ENCODE measurements at places on chromosomes 6 and 20.

DNA sequence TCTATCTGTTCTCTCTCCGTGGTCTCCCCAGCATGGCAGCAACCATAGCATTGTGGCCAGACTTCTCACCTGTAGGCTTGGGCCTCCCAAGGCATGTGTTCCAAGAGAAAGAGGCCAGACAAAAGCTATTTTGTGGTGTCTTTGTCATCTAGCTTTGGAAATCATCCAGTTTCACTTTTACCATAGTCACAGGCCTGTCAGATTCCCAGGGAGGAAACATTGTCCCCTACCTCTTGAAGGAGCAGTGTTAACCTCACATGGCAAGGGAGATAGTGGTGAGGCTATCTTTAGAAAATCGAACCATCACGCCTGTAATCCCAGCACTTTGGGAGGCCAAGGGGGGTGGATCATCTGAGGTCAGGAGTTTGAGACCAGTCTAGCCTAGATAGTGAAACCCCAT lies 42.3 kb upstream of the RALGAPA2 start:
- DNase-seq, result no peak

- peak; percentile 60 for DNase-seq
Observed at GRCh38 chr20:44215125-44215524, 4.6 kb upstream of the OSER1 start.

DNA sequence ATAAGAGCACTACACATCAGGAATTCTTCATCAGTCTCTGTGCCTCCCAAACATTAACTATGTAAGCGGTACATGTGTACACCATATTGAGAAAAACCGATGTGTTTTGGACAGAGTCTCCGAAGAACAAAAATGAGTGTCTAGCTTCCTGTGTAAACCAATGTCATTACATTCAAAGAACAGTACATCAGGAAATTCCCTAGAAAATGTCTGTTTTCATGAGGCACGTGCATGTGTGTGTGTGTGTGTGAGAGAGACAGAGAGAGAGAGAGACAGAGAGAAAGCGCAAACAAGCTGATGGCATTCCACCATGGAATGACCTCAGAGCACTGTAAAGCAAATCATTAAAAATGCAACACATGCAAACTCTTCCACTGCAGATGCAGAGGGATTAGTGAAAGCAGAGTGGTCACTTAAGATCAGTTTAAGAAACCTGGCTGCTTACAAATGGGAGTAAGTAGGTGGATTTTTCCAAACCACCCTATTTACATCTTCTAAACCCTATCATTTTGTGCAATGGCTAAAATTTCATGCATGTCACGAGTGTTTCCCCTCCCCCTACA lies 133.9 kb downstream of the HIVEP2 start:
- no peak for DNase-seq

DNA sequence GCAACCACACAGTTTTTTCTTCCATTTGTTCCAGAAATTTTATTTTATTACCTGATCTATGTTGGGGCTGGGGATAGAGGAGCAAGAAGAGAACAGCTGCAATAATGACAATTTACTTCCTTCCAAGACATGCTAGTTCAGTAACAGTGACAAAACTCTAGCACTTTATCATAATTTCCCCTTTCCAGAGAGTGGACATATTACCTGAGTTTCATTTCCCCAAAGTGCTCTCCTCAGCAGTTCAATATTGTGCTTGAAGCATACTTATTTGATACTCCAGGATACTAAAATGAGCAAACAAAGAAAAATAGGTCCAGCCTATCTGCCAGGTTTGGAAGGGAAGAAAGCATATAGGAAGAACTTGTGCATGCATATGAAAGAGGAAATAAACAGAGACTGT lies 157.7 kb downstream of the ID4 start:
- no peak for DNase-seq

GRCh38 chr20:48364688-48365421 lies 462.9 kb downstream of the PREX1 start:
- DNase-seq, result no peak

- no peak for DNase-seq
Observed at GRCh38 chr6:42028234-42029061, 21.9 kb upstream of the TAF8 start.

DNA sequence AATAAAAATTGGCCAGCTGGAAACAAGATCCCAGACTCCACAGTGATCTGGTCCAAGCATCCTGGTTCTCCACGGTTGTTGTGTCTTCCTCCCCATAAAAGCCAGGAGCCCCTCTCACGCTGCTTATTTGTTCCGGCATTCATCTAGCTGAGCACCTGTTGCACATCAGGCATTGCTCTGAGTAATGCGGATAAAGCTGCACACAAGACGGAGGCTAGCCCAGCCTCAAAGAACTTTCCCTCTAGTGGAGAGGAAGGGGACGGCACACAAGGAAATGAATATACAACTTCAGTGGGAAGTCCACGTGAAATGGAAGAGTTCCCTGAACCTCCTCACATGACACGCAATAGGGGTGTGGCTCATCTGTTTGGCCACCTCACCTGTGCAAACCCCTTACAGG lies 30.3 kb upstream of the NXT1 start:
- no peak for DNase-seq

DNA sequence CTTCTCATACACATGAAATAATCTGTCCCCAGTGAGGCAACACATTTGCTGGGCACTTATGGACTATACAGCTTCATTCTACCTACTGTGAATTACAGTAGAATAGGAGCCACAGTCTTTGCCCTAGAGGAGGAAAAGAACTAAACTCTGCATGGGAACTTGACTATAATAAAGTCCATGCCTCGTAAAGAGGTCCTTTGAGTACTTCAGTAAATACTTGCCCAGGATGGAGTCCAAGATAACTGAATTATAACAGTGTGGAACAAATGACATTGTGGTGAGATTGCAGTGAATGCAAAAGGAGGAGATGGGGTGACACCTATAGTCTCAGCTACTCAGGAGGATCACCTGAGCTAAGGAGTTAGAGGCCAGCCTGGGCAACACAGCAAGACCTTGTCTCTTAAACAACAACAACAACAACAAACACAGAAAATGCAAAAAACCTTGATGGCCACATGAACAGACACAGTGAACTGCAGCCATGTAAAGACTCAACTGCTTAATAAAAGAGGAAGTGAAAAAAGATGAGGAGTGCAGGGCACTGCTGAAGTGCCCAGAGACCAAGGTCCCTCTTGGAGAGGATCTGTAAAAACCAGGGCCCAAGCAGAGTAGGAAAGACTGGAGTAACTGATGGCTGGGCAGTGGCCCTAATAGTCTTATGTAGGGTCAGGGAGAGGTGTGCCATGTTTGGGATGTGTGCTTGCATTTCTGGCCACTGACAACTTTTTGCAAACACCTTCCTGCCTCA lies 3.7 kb downstream of the MRPS18A start:
- DNase-seq, result no peak

DNA sequence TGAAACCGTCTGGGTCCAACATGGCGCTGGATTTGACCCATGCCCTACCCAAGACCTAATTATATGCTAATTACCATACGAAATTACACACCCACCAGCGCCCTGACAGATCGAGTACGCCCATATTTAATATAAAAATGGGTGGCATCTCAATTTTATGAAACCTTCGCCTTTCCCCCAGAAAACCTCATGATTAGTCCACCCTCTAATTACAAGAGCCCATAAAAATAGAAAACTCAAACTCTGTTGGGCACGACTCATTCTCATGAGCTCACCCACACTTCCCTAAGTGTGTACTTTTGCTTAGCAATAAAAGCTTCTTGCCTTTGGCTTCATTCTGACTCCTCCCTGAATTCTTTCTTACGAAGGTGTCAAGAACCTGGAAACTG lies 136.4 kb downstream of the OR2B2 start:
- DNase-seq, result no peak

DNA sequence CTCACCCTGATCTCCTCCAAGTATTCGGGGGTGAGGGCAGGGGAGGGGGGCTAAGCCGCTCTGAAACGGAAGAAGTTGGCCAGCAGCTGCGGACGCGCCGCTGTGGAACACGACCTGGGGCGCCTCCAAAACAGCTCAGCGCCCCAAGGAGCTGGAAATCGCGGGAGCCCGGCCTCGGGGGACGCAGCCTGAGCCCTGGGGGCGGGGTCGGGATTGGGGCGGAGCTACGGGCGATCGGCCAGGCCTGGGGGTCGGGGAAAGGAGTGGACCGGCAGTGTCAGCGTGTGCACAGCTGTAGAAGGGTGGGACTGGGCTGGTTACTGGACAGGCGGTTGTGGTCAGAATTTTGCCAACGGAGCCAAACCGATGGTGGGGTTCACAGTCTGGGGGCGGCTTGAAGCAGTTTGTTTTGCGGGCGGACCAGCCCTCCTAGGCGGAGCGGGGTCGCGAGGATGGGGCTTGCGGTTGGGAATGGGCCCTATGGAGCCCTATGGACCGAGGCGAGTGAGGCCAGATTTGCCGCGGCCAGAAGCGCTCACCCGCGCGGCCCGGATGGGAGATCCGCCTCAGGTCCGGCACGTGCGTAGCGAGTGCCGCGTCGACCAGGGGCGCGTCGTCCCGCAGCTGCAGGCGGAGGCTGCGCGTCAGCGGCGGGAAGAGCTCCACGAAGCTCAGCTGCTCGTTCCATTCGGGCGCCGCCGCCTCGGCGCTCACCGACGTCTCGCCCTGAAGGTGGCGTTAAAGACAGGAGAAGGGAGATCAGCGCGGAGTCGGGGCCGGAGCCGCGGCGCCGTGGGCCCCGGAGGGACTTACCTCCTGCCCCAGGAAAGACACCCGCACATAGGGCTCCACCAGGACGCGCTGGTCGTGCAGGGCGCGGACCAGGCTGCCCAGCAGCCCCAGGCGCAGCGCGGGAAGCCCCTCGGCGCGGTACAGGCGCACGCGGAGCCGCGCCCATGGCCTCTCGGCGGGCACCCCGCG lies 14.3 kb upstream of the SPAG4 start:
- DNase-seq, result peak; percentile 64

GRCh38 chr20:826695-827323 lies 6.7 kb upstream of the FAM110A start:
- DNase-seq, result no peak

DNA sequence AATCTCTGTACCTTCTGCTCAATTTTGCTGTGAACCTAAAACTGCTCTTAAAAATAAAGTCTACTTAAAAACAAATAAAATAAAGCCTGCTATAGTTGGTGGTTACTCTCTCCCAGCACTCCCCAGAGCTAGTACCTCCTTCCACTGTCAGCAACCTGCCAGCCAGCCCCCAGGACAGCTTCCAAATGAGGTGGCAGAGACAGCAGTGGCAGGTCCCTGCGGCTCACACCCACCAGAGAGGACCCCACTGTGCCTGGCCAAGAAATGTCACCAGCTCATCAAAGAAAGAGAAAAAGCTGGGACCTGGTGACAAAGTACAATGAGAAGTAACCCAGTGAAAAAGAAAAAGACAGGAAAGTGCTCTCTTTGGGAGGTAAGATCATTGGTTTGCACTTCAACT lies 15.2 kb downstream of the APMAP start:
- no peak for DNase-seq

- no peak for DNase-seq
Observed at GRCh38 chr6:25431306-25431974, 152.3 kb downstream of the CARMIL1 start.

GRCh38 chr6:4180652-4181255 lies 45.4 kb upstream of the ECI2 start:
- no peak for DNase-seq

- DNase-seq, result no peak
Observed at GRCh38 chr6:127737009-127737486, 160.1 kb downstream of the C6orf58 start.

DNA sequence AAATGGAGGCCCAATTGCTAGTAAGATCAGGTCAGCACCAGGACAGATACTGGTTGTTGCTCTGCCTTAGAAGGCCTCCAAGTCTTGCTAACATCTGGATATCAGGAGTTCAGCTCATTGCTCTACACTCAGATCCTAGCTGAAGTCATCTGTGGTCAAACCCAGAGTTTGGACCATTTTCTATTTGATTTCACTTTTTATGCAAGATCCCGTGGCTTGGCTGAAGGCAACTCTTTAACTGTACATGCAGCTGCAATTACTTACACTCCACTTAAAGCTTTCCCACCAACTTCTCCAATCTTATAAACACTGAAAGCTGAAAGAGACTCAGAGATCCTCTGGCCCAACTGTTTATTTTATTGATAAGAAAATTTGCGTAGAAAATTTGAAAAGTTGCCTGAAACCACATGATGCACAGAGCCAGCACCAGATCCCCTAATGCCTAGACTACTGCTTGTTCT lies 2.7 kb downstream of the SLC17A2 start:
- DNase-seq, result no peak

DNA sequence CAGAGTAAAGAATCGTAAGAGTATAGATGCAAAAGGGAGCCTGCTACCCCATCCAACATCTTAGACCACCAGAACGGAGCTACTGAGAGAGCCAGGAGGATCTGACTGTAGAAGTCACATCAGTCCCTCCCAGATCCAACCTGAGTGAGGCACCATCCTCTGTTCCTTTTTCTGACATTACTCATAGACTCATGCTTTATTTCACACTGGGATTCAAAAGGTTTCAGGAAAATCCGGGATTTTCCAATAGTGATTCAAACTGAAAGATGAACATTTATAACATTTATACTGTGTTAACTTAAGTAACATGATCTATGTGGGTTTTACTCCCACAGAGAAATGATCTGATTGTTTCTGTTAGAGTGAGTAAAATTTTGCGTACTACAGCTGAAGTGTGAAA lies 868.6 kb upstream of the GJE1 start:
- DNase-seq, result no peak

DNA sequence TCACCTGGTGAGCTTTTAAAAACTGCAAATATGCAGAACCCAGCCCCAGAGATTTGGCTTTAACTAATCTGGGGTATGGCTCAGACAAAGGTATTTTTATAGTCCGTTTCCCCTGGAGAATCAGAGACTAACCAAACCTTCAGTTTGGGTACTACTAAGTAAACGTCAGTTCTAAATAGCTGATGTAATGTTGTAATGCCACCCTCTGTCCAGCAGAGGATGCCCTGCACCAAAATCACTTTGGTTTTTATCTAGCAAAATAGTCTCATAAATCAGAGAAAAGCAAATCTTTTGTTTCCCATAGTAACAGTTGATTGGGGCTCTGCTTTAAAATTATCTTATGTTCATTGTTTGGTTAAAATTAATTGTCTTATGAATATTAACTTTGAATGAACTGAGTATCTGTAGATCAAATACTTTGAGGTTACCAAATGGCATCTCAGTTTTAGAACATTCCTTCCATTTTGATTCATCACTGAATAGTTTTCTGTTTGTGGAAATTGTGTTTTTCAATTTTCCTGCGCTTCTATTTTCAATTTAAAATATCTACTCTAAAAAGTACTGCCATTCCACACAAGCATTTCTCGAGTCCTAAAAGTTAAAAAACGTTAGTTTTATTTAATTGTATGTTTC lies 278.3 kb upstream of the PLCB4 start:
- no peak for DNase-seq

GRCh38 chr6:157999168-158000051 lies 17.7 kb downstream of the SYNJ2 start:
- DNase-seq, result no peak

GRCh38 chr6:111952821-111953540 lies 79.7 kb upstream of the FYN start:
- no peak for DNase-seq

GRCh38 chr6:132511210-132511830 lies 1.6 kb downstream of the STX7 start:
- DNase-seq, result no peak

- no peak for DNase-seq
Observed at GRCh38 chr6:10081075-10081474, 333.8 kb downstream of the TFAP2A start.
